ENCODE measurements at places on chromosomes 6 and 20.

GRCh38 chr6:40160826-40161225 is 226.6 kb upstream of the MOCS1 start:
- DNase-seq = no peak

- DNase-seq = no peak
These were observed 6.0 kb downstream of the HLA-C start for GRCh38 chr6:31265926-31266325.

- DNase-seq = no peak
These were observed 21.2 kb downstream of the KIF25 start for GRCh38 chr6:168018664-168019063.

GRCh38 chr6:24010133-24010532 is 115.9 kb upstream of the NRSN1 start:
- DNase-seq = no peak

- DNase-seq = no peak
These were observed 105.4 kb downstream of the NCOA3 start for GRCh38 chr20:47606983-47607613.

DNA sequence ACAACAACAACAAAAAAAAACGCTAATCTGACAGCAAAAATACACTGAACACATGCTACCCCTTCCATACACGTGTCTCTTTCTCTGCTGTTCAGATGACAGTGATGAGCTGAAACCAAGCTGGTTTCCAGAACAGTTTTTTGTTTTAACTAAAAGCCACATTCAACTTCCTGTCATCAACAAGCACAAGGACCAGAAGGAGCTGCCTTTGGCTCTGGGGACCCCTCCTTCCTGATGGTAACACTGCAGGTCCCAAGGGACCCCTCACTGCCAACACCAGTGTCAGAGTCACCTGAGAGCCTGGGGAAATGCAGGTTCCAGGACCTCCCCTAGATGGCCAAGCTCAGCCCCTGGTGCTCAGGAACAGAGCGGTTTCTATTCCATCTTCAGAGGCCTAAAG is 6.0 kb downstream of the CST7 start:
- no peak for DNase-seq

GRCh38 chr6:51396583-51396982 is 577.9 kb downstream of the TFAP2B start:
- DNase-seq = no peak

DNA sequence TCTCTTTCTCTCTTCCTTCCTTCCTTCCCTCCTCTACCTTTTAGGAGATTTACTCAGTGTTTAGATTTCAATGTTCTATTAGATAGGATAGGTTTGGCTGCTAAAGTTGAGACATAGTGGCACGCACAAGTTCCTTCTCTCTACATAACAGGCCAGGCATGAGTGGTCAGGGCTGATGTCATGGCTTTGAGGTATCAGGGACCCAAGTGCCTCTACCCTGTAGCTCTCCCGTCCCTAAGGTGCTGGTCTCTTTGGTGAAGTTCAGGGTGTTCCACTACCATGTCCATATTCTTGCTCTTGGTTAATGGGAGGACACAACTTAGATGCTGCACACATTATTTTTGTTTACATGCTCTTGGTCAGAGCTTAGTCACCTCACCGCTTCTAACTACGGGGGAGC is 245.3 kb downstream of the QKI start:
- no peak for DNase-seq

All from right renal pelvis (tissue), 4 donors.